Activated CD4-positive, alpha-beta T cell treated with anti-CD3 and anti-CD28 coated beads, Interleukin-2, amount 10 ng/mL, durations not matched to agents 7 days and 5 days (primary cell): ENCODE measurements at places on chromosomes 4 and X.

GRCh38 chr4:70709611-70710205 lies 12.1 kb upstream of the RUFY3 start:
- DNase-seq = no peak

GRCh38 chrX:16785247-16786138 lies 773 bp upstream of the TXLNG start:
- DNase-seq = peak; percentile 6

DNA sequence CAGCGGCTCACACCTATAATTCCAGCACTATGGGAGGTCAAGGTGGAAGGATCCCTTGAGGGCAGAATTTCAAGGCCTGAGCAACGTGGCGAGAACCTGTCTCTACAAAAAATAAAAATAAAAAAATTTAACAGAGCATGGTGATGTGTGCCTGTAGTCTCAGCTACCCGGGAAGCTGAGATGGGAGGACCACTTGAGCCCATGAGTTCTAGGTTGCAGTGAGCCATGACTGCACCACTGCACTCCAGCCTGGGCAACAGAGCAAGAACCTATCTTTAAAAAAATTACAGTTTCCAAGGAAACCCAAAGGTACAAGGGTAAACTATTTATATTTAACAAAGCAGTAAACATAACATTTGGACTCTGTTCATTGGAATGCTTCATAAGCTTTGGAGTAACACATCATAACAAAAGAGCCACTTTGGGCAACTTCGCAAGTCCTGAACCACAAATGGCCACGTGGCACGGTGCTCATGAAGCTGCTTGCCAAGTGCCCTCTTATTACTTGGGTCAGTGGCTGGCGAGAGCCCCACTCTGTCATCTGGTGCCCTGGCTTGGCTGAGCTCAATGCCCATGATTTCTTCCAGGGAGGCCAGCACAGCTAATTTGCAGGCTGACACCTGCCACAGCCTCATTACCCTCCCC lies 165.6 kb downstream of the SH3KBP1 start:
- no peak for DNase-seq

DNA sequence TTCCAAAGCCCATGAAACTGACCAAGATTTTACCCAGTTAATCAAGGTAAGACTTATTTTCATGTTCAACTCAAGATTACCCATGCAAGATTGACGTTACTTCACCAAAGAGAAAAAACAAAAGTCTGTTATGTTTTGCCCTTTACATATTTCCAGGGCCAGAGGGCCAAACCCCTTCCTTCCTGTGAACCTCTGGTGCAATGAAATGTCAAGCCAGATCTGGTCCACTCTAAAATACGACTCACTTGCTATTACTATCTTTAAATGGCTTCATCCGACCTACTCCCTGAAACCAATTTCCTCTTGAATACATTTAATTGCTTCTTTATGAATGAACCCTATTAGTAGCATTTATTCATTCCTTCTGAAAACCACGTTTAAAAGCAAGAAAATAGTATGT lies 33.0 kb downstream of the TSPAN5 start:
- no peak for DNase-seq

DNA sequence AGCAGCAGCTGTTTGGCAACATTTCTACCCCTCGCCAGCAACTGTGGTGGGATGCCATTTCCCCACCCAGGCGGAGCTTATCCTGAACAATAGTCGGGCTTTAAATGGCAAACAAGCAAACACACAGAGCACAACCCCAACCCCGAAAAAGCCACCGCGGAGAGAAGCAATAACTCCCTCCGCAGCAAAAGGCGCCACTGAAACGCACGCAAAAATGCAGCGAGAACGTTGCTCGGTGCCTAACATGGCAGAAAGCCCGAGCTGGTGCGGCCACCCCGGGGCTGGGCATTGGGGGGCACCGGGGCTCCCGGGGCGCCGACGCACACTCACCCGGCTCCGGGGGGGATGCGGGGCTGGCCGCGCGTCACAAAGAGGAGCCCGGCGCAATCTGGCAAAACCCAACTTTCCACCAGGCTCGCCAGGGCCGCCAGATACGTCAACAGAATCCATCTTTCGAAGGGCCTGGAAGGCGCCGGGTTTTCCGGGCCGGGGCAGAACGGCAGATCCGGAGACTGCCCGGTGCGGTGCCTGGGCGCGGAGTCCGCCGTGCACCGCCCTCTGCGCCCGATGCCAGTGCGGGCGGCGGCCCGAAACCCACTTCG lies 818 bp downstream of the RAI2 start:
- no peak for DNase-seq

DNA sequence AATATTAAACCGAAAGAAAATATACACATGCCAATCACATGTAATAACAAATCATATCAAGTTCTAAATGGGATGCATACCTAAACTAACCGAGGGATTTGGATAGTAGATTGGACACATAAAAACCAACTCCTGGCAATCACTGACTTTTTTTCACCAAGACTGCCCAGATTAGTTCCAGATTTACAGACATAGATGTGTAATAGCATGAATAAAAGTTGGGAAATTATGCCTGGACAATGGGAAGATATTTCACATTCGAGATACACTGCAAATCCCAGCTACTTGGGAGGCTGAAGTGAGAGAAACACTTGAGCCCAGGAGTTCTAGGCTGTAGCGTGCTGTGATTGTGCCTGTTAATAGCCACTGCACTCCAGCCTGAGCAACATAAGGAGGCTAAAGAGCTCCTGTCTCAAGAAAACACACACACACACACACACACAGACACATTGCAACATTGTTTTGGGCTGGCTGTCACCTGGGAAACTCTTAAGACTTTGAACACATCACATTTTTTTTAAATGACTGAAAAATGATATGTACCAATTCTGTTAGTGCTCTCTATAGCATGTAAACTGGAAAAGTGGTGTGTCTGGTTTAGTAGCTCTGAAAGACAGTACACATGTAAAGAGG lies 5.7 kb downstream of the RAB40A start:
- no peak for DNase-seq

GRCh38 chrX:123487236-123487635 lies 245.6 kb downstream of the THOC2 start:
- no peak for DNase-seq

DNA sequence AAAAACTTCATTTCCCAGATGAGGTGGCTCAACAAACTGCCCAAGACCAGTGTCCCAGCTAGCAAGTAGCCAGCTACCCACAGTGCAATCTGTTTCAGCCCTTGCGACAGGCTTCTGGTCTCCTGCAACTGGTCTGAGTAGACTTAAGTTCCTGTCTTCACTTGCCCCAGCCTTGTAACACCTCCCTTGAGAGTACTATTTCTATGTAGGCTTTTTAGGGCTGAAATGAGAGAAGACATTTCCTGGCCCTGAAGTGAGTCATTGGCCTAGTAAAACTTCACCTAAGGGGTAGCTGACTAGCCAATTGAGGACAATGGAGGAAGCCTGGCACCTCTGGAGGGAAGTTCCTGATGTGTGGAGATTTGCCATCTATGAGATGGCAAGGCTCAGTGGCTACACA lies 80.1 kb upstream of the STIM2 start:
- DNase-seq = no peak

DNA sequence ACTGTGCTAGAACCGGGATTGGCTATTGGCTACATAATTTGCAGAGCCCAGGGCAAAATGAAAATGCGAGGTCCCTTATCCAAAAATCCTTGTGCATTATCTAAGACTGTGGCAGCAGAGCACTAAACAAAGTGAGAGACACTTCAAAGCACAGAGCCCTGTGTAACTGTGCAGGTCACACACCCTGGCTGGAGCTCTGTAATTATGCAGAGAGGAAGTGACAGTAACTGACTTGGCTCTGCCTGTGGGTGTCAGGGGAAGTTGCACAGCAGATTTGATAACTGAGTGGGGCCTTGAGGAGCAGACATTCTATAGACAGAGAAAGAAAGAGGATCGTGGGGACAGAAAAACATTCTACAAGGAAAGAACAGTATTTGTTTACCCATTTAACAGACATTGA lies 173.5 kb upstream of the FMR1 start:
- peak; percentile 38 for DNase-seq
